CD4-positive, alpha-beta T cell treated with Interleukin-1 beta for 1 hour (primary cell): ENCODE measurements at places on chromosomes 3 and 15.

DNA sequence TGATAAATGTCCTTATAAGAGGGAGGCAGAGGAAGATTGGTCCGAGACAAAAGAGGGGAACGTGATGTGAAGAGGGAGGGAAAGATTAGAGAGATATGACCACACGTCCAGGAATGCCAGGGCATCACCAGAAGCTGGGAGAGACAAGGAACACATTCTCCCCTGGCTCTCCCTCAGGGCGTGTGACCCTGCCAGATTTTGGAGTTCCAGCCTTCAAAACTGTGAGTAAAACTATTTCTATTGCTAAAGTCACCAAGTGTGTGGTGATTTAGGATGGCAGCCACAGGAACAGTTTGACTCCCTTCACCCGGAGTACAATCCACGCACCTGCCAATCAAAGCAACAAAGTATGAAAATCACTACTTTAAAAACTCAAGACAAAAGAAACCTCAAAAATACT is 32.1 kb upstream of the TJP1 start:
- no peak for DNase-seq

DNA sequence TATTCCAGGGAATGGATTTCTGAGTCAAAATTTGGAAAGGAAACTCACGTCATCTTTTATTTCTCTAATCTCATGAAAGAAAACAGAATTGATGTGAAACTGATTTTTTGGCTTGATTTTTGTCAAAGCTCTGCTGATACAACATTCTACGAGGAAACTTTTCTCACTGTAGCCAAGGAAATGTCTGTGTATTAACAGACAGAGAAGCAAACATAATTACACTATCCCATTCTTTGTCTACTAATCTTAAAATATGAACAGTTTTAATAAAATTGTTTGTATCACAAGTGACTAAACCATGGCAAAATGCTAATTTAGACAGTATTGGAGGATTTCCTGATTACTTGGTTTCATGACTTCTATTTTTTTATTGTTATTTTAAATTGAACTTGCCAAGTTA is 1437.0 kb downstream of the OTOL1 start:
- no peak for DNase-seq

DNA sequence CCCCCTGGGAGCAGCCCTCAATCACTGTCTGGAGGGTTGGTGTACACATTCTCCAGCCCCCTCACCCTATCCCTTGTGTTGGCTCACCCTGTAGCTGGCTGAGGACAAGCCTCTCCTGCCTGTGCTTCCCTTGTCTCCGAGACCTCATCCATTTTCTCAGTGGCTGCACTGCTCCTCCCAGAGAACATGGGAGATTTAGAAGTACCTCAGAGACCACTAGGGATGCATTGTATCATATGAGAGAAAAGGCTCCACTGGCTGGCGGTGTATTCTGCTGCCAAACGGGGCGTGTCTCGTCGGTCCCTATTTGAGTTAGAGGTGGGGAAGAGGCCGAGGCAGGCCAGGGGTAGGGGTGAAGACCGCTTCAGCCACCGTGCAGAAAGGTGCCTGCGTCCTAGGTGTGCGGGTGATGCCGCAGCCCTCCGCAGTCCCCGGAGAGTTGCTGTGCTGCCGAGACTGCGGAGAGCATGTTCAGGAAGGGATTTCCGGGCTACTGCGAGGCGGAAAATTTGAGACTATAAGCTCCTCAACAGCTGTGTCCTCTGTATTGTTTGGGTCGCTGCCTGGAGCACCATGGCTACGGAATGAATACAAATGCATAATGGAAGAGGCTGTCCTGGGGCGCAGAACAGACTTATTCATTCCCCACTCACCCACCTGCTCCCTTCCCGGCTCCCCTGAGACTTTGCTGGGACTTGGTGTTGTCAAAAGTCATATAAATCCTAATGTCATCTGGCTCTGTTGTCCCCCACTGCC is 43.8 kb downstream of the SPSB4 start:
- no peak for DNase-seq

DNA sequence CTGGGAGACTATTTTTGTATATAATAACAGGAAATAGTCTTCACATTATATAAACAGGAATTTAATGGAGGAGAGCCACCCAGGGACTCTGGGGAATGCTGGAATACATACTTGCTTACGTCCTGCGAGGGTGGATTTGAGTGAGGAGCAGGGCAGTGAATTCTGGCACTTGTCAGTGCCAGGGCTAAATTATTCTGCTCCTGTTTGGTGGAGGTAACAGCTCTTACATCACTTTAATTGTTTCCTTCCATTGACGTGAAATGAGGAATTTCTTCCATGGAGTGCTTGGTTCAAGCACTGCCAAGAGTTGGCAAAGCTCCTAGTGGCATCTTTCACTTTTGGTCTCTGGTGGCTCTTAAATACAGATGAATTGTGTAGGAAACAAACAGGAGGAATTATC is 94.1 kb upstream of the GOLGA8J start:
- DNase-seq, result no peak

DNA sequence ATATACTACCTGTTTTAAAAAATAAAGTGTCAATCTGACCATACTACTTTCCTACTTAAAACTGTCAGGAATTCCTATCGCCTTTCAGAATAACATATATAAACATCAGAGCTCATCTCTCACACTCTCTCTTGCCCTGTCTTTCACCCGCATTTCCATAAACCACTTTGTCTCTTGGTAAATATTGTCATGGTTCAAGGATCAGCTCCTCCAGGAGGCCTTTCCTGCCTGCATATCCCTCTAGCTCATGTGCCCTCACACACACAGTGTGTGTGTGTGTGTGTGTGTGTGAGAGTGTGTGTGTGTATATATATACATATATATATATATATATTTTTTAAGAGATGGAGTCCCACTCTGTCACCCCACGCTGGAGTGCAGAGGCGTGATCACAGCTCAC is 6.7 kb downstream of the SUMF1 start:
- no peak for DNase-seq

DNA sequence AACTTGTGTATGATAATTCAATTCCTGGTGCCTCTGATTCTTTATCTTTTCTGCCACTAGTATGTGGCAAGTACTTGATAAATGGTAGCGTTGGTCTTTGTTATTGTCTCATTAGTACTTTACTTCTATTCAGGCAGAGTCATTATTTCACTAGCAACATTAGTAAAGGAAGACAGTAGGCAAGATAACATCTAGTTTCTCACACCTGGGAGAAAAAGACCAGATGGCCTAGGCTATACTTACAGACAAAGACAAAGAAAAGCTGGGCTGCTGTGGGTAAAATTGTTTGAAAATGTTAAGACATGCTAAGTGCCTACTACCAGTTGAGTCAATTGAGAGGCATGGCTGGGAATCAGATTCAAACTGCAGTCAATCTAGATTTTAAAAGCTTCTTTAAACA is 198.7 kb upstream of the CMC1 start:
- DNase-seq, result no peak

DNA sequence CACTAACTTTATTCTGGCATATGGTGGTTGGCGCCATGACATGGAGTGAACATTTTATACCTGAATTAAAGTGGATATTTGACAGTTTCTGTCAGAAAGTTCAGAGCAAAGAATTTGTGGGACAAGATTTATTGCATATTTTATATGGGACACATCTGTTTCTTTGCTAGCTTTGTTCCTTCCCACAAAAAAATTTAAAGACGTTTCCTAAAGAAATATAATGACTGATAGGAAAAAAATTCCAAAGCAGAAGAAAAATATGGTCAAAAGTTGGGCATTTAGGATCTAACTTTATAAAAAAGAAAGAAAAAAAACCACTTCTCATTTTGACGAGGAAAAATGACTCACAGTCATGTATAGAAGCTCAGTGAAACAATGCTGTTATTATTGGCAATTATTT is 101.6 kb downstream of the GREM1 start:
- no peak for DNase-seq
